Activated naive CD8-positive, alpha-beta T cell treated with anti-CD3 and anti-CD28 coated beads, Interleukin-2, amount 10 ng/mL, durations not matched to agents 7 days and 5 days (primary cell): ENCODE measurements at places on chromosomes 3 and 15. TPM values are rescaled to one million over a fixed set of nuclear protein-coding genes. Genes with fewer than 3 reads are reported as not detected.

Gene SIDT1
- 48.3 TPM for total RNA-seq

Gene TSEN2
- 10.9 TPM for total RNA-seq

Gene TMEM207
- not detected for total RNA-seq

Gene SLC24A1
- 4.9 TPM for total RNA-seq

Gene MGA
- total RNA-seq: 43.1 TPM

Gene CKMT1A
- not detected for total RNA-seq

Gene GOLGA6D
- total RNA-seq: not detected

Gene ETFA
- 86.1 TPM for total RNA-seq

Gene ISG20
- 215 TPM for total RNA-seq

DNA sequence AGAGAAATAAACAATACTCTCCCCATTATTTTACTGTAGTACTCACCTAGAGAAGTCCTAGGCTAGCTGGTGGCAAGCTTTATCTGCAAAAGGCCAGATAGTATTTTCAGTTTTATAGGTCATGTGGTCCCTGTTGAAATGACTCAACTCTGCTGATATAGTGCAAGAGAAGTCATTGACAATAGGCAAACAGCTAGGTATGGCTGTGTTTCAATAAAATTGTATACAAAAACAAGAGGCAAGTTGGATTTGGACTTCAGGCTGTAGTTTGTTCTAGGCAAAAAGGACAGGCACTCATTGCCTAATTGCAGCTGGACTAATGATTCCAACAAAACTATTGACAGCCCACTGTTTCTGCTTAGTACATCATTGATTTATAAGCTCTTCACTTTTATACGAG is 328.0 kb upstream of the PDZRN3 start:
- no peak for DNase-seq

- DNase-seq: no peak
Measured at GRCh38 chr15:74337607-74338211, 29.7 kb downstream of the CYP11A1 start.

DNA sequence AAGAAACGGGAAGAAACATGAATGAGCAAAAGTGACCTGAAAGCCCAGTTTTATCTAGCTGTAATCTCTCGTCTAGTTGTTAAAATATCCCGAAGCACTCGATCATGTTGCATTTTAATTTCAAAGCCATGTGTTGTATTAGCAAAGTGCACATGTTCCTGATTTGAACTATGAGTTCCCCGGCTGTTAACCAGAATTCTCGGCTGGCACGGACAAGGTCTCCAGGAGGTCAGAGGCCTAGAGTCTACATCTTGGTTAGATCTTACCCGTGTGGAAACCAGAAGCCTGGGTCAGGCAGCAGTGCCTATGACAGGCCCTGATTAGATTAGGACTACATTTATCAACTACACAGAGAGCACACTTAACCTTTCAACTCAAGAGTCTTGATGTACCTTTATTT is 195.8 kb downstream of the CDIN1 start:
- no peak for DNase-seq

DNA sequence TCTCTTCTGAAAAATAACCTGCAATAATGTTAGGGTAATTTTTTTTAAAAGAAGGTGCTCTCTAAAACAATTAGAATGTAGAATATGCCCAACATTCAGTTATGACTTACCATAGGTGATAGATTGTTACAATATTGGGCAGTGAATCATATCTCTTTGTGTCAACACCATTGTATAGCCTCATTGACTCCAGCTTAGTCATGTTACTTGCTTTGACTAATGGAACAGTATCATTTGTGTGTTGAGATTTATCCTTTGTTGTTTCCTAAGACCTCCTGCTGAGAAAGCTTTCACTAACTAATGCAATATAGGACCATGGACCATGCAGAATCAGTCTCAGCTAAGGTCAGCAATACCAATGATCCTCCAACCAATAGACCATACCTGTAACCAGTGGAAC is 1106.4 kb downstream of the SI start:
- DNase-seq: no peak

DNA sequence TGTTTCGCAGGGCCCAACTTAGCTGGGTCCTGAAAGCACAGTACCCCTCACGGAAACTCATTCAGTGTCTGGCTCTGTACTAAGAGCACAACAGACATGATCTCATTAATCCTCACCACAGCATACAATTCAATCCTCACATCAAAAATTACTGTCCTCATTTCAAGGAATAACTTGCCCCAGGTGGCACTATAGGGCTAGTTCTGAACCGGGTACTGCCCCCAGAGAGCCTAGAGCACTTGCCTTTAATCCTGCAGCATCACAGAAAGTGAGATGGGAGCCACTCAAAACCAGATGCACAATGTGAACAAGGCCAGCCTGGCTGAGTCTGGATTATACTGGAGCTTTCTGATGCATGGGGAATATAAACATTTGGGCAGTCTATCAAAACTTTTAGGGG is 122.6 kb downstream of the OSBPL10 start:
- no peak for DNase-seq

- DNase-seq: no peak
Measured at GRCh38 chr3:4290272-4290893, 12.8 kb upstream of the SETMAR start.

DNA sequence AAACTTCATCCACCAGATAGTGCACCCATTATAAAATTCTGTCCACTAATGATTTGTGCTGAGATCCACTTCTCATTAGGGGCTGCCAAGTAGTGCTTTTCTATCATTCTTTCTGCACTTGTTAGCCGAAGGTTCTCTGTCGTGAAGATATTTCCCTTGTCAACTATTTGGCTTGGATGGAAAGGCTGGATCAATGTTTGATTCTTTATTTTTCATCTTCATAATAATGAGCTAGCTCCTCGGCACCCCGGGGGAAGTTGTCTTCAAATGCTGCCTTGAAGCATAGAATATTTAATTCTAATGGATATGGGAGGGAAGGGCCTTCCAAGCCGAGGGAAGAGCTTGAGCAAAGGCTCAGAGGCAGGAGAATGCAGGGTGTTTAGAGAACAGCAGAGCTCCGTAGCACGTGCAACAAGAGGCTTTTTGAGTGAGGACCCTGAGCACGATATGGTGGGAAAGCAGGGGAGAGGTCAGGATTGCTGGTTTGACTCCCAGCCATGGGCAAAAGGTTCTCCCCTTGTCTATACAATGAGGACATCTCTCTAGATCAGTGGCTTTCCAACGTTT is 16.3 kb upstream of the MUC20 start:
- DNase-seq: no peak

DNA sequence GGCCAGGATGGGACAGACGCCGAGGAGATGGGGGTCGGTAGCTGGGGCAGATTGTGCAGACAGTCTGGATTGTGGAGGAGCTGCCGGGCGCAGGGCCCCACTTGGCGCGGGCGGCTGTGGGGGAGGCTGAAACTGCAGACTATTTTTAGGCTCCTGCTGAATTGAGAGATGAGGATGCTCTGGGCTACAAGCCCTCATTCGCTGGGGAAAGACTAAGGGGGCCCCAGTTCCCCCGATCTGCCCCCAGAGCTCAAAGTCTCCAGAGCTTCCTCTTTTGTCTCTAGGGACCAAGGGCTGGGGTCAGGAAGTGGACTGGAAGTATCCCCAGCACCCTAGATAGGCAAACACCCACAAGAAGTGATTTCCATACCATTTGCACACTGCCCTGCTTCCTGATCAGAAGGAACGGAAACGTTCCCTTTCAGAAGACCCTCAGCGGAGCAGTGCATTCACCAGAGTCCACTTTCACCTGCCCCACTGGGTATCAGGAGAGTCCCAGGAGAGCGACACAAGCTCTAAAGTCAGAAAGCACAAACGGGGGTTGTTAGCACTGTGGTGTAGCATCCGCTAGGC is 29.7 kb downstream of the SEMA7A start:
- DNase-seq: no peak

DNA sequence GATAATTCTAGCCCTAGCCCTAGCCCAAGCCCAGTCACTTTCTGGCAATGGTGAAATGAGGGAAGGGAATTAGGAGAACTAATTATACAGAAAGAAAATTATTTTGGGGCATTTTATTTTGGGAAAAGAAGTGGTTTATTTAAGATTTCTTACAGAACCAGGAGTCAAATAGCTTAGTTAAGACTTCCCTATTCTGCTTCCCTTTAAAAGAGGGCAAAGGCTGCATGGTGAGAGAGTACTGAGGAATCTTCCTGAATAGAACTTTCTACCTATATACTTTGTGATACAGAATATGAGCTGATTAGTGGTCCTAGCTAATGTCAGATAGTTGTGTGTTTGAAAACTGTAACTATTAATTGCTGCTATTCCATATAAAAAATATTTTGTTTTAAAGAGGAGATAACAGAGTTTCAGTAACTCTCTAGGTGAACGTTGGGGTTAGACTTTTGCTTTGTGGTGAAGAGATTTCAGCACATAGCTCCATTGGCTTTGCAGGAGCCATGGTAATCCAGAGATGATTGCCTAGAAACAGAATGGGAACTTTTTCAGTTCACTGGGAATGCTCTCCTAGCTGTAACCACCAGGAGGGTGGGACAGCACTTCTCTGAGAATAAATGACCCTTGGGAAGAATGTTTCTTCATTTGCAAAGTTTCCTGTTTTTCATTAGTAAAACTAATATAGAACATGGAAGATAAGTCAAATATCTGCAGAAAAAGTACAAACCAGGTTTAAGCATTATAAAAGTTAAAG is 5.3 kb upstream of the GCSAM start:
- DNase-seq: no peak

DNA sequence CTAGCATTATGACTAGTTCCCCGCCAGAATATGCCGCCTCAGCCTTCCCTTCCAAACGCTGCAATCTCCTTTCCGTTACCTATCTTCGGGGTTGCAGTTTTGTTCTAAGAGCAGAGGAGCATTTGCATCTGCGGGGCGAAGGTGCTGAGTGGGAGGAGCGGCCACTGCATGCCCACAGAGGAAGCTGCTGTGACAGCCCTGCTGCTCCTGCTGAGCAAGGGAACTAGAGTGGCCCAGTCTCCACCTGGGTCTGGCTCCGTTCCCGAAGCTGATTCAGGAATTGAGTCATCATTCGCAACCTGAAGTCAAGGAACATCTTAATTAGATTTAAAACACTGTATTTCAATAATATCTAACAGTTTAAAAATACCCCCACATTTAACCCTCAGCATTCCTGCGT is 98.2 kb upstream of the TJP1 start:
- DNase-seq: no peak

DNA sequence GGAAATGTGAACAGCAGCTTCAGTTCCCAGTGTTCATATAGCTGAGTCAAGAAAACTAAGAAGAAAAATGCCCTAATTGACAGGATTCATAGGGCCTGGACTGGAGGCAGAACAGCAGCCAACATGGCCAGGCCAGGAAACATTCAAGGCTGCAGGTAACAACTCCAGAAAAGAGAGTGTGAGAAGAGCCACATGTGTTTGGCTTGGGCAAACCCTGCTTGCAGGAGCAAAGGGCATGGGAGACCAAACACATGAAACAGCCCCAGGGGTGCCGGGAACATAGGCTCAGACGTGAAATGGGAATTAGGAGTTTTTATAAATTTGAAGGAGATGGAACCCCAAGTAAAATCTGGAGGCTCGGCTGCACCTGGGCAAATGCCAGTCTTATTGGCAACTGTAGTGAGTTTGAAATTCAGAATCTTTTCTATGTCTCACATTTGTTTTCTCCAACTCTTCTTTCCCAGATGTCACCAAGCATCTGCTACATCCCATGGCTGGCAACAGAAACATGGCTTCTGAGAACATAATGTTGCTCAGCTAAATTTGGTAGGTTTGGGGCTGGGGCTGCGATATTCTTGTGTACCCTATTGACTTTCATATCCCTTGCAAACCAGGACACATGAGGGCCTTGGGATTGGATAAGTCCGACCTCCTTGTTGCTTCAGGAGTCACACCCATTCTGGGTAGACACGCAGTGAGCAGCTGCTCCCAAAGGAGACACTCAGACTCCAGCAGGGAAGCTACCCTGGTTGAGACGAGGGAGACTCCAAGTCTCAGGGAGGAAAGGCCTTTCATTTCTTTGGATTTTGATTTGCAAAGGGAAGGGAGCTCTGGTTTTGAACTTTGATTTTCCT is 98.9 kb upstream of the CLSTN2 start:
- DNase-seq: no peak

DNA sequence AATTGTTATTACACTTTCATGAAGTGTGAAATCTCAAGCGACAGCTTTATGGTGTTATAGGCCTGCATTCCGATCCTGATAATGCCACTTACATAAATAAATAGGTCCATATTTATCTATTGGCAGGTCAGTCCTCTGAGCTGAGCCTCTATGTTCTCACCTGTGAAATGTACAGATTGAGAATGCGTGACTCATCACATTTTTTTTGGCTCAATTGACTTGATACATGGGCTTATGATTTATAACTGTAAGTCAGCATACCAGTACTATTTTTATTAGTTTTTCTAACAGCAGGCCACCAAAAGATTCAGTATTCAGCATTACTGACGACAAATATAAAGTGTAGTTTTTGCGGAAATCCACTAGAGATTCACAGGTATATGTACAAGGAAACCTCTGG is 344.4 kb downstream of the ROBO1 start:
- no peak for DNase-seq

DNA sequence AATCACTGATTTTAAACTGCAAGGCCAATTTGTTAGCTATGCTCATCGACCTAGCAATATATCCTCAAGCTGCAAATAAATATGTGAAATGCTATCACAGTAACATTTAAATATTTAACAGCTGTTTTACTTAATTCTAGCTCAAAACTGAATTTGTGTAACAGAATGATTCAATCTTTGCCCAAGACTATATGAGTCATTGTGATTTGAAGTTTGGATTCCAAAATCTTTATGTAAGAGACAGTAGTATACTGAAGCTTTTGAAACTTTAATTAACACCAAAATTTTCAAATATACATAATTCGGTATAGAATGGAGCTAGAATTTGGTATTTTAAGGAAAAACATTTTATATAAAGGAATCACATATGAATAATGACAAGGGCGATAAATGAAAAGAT is 603.0 kb upstream of the ROBO2 start:
- DNase-seq: no peak

DNA sequence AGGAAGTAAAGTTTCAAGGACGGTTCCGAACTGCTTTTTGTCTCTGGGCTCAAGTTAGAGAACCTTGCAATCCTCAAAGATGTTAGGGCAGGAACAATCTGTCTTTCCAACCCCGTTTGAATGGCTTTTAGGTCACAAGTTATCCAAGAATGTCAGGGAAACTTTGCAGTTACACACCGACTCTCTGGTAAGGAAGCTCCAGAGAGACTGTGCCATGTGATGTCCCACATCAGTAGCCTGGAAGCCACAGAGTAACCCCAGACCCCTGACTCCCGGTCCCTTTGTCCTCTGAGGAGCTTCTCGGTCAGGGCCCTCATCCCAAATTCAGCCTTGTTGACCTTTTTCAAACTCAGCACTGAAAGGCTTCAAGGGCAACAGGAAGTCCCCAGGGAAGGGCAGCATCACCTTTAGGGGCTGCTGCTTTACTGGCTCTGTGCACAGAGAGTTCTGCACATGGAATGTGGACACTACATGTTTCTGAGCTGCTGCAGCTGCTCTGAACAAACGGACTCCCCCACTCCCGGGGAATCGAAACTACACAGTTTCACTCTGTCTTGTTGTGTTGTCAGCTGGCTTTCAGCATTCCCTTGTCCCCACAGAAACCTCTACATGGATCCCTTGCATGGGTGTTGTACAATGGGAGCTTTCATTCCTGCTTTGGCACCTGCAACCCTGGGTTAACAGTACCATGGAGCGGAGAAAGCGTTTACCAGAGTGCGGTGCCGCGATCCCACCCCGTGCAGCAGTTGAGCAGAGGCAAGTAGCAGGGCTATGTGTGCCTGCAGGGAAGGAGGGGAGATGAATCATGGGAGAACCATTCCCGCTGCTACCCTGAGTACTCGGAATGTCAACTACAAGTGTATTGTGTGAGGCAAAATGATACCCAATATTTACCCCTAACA is 408.2 kb upstream of the THBS1 start:
- no peak for DNase-seq

GRCh38 chr3:159077860-159078259 is 276.0 kb downstream of the MFSD1 start:
- DNase-seq: no peak

- no peak for DNase-seq
Measured at GRCh38 chr3:128221328-128221727, 68.0 kb downstream of the EEFSEC start.
